ENCODE measurements at places on chromosomes 4 and X. TPM values are rescaled to one million over a fixed set of nuclear protein-coding genes. Genes with fewer than 3 reads are reported as not detected.
A peak's percentile ranks its signal among the peaks of the same experiment; 100 is the strongest.

GRCh38 chrX:31060016-31060415, 11.8 kb downstream of the FTHL17 start:
- no peak for DNase-seq

DNA sequence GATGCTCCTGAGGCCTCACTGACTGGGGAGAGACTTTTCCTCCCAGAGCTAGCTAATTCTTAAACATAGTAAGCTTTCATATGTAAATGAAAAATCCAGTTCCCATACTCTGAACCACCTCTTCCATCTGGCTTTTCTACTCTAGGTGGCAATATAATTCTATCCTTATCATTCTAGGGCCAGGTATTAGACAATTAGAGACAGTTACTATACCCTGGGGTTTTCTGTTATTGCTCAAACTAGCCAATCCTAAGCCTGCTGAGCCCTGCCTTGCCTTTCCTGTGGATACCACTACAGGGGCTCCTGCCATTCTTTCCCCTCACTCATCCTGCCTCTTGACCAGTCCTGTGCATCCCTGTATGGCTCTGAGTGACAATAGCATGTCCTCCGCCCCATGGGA, 552.0 kb downstream of the STIM2 start:
- no peak for DNase-seq

DNA sequence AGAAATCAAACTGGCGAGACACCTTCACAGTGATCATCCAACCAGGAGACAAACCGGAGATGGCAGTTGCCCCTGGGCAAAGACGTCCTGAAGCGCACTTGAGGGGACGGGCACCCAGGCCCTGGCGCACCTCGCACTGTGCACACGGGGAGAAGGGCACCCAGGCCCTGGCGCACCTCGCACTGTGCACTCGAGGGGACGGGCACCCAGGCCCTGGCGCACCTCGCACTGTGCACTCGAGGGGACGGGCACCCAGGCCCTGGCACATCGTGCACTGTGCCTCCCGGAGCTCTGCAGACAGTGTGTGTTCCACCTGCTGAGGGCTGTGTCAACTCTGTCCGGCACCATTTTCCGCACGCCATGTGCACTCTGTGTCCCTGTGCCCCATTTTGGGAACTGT, 34.6 kb upstream of the CPLX1 start:
- DNase-seq = no peak

DNA sequence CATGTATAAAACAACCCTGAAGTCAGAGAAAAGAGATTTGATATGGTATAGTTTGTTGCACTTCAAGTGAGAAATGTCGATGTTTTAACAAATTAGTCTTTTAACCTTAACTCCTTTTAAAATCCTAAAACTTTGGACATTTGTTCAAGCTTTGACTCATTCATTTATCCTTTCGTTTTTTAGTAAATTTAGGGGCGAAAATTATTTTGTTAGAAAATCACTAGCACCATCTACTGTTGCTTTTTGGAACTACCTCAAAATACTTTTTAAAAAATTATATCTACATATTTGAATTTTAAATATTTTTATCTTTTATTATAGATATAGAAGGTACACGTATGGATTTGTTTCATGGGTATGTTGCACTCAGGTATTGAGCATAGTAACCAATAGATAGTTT, 165.1 kb upstream of the POF1B start:
- no peak for DNase-seq

DNA sequence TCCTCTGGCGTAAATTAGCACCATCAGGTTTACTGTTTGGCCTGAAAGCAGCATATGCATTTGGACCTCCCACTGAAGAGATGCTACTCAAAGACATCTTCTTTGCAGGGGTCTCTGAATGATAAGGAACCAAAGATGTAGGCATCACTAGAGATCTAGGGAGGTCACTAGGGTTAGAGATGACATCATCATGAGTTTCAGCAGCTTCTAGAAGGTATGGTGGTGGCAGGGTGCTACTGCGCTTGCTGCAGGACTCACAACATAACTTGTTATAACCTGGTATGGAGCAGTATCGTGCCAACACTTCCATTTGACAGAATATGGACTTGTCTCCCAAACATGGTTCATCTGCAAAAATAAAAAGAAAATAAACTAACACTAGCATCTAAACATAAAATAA, 251.6 kb downstream of the NPFFR2 start:
- DNase-seq = no peak

DNA sequence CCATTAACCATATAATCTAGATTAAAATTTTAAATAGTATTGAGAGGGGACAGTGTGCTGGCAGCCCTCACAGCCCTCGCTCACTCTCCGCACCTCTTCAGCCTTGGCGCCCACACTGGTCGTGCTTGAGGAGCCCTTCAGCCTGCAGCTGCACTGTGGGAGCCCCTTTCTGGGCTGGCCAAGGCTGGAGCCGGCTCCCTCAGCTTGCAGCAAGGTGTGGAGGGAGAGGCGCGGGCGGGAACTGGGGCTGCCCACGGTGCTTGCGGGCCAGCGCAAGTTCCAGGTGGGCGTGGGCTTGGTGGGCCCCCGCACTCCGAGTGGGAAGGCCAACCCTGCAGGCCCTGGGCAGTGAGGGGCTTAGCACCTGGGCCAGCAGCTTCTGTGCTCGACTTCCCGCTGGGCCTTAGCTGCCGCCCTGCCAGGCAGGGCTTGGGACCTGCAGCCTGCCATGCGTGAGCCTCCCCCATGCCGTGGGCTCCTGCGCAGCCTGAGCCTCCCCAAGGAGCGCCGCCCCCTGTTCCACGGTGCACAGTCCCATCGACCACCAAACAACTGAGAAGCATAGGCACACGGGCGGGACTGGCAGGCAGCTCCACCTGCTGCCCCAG, 32.8 kb upstream of the CFAP299 start:
- DNase-seq = no peak

The RTL3 gene
- total RNA-seq = not detected

- DNase-seq = no peak
Observed at GRCh38 chr4:29052266-29052665, 1667.9 kb upstream of the PCDH7 start.

DNA sequence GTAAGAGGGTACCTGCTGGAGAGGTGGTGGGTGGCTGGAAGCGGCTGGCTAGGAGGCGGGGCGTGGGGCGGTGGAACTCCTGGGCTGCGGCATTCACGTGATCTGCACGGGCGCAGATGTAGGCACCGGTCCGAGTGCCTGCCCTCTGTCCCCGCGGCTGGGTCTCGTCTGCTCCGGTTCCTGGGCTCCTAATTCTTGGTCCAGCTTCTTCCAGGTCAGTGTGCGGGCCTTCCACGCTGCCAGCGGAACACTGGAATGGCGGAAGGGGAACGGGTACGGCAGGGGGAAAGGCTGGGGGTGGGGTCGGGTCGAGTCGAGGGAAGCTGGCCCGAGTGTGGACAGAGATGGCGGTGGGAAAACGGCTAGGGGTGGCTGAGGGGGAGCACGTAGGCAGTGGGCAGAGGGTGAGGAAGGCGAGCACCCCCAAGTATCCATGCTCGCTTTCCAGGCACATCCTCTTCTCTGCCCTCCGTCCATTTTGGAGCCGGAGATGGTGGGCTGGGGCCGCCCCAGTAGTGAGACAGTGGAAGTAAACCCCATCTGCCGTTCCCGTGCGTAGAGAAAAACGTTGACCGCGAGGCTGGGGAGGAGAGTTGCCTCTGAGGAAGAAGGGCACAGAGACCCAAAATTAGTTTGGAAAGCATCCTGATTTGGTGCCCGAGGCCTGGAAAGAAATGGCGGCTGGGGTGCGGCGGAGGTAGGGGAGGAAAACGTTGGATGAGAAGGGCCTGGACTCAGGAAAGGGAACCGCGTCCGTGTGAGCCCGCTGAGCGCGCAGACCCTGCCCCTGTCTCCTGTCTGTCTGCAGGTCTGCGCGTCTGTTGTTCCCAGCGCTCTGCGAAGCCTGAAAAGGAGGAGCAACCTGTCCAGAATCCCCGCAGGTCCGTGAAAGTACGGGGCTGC, at the start of gene TCEAL4:
Gene TCEAL4, plus strand, starts transcription at position 105 of the 903 bp plus-strand sequence. CDS start 1,161 bp downstream, outside the sequence.
- peak; percentile 63 for DNase-seq

- DNase-seq = no peak
Observed at GRCh38 chr4:2888886-2889285, 45.2 kb downstream of the ADD1 start.

DNA sequence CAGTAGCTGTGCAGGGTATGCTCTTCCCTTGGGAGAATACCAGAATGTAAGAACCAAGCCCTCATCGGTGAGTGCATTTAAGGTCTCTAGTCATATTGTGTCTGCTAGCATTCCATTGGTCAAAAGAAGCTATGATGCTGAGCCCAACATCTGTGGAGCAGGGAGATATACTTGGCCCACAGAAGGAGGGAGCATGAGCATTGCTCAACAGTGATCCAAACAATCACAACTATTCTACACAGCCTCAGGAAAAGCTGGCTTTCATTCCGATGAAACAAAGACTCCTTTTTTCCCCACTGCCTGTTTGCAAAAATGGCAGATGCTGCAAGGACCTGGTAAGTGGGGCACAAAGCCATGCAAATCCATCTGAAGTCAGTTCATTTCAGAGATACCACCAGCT, 80.6 kb upstream of the DHX15 start:
- DNase-seq = no peak

The CLNK gene
- total RNA-seq = not detected

DNA sequence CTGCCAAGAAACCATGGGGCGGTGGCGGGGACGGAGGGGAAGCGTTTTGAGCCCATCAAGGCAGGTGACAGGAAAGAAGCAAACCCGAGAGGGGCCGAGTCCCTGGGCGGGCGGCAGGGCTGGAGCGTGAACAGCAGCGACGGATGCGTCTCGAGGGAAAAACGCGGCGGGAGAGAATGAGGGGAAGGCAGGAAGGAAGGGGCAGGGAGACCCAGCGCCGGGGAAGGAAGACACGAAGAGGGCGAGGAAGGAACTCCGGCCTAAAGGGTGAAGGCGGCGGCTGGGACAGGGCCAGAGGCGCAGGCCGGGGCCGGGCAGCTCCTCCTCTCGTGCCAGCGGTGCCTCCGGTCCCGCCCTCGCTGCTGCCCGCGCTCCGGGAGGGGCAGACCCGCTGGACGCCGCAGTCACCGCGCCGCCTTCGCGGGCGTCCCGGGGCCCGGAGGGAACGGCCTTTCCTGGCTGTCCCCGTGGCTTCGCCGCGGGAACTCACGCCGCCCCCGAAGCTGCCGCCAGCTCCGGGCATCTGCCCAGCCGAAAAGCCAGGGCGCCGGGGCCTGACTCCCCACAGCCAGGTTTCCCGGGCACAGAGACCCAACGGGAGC, 751 bp upstream of the RGS12 start:
- peak; percentile 69 for DNase-seq

The REELD1 gene
- not detected for total RNA-seq

GRCh38 chr4:123379392-123379791, 17.2 kb upstream of the SPRY1 start:
- DNase-seq = no peak

The MAGEE2 gene
- not detected for total RNA-seq

- no peak for DNase-seq
Observed at GRCh38 chr4:61070269-61070668, 129.9 kb upstream of the ADGRL3 start.

- peak; percentile 23 for DNase-seq
Observed at GRCh38 chr4:26248647-26249046, 72.2 kb upstream of the RBPJ start.

GRCh38 chr4:27318740-27319139, 458.1 kb downstream of the STIM2 start:
- DNase-seq = peak; percentile 8

The FRMPD3 gene
- total RNA-seq = not detected

The PCDH18 gene
- 22.1 TPM for total RNA-seq

- no peak for DNase-seq
Observed at GRCh38 chrX:31706466-31706865, 634.6 kb upstream of the FTHL17 start.

The TRAM1L1 gene
- 3.3 TPM for total RNA-seq

The SLC9B2 gene
- total RNA-seq = 14.3 TPM

GRCh38 chr4:56181140-56181953, 205.9 kb downstream of the AASDH start:
- DNase-seq = peak; percentile 5

DNA sequence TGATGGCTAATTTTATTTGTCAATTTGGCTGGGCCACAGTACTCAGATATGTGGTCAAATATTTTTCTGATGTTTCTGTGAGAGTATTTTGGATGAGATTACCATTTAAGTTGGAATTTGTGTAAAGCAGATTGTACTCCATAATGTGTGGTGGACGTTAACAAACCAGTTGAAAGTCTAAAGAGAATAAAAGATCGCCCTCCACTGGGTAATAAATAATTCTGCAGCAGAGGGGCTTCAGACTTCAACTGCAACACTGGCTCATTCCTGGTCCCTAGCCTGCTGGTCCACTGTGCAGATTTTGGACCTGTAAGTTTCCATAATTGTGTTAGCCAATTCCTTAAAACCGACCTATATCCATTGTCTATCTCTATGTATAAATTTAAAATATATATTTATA, 540.3 kb downstream of the PCDH18 start:
- no peak for DNase-seq

DNA sequence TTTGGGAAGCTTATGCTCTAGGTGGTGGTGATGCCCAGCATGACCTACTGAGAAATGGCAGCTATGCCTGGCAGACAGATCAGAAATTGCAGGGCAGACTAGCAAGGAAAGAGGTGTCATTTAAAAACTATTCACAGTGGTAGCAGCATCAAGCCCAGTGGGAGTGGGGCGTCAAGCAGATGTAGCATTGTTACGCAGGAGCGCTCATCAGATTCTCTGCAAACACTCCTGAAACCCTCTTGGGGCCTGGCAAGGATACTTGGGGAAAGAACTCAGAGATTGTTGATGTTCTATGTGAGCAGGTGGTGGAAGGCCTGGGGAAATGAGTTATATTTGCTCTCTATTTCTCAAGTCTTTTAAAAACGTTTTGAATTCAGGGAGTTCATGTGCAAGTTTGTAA, 437.6 kb downstream of the RAPGEF2 start:
- no peak for DNase-seq

- DNase-seq = peak; percentile 19
Observed at GRCh38 chrX:71910643-71910985, at the start of gene NHSL2. Gene NHSL2, plus strand, starts transcription at chrX:71910845.

- DNase-seq = no peak
Observed at GRCh38 chrX:115029869-115030570, 12.6 kb upstream of the IL13RA2 start.

DNA sequence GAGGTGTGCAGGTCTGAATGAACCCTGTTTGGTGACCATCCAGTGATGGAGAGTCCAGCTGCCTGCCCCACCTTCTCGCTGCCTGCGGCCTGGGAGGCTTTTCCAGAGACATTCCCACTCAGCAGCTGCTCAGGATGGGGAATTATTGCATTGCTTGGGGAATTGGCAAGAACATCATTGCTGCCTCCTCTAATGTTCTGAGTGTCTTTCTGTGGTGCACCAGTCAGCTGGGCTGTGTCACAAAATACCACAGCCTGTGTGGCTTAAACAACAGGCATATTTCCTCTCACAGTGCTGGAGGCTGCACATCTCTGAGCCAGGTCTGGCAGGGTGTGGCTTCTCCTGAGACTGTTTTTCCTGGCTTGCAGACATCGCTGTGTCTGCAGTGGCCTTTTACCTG, 86.8 kb upstream of the AFAP1 start:
- DNase-seq = no peak

Data from MG63 (cell line).